ENCODE measurements at places on chromosomes 4 and X. TPM values are rescaled to one million over a fixed set of nuclear protein-coding genes. Genes with fewer than 3 reads are reported as not detected.

Gene NXF2B
- not detected for polyA plus RNA-seq

Gene C4orf50
- polyA plus RNA-seq, result not detected

Gene TDO2
- not detected for polyA plus RNA-seq

Gene VSIG4
- polyA plus RNA-seq, result not detected

Gene TLR10
- polyA plus RNA-seq, result not detected

Gene GNRHR
- polyA plus RNA-seq, result 0.05 TPM

- peak; percentile 1 for DNase-seq
These were observed 161.5 kb downstream of the PPARGC1A start for GRCh38 chr4:23728393-23728792.

DNA sequence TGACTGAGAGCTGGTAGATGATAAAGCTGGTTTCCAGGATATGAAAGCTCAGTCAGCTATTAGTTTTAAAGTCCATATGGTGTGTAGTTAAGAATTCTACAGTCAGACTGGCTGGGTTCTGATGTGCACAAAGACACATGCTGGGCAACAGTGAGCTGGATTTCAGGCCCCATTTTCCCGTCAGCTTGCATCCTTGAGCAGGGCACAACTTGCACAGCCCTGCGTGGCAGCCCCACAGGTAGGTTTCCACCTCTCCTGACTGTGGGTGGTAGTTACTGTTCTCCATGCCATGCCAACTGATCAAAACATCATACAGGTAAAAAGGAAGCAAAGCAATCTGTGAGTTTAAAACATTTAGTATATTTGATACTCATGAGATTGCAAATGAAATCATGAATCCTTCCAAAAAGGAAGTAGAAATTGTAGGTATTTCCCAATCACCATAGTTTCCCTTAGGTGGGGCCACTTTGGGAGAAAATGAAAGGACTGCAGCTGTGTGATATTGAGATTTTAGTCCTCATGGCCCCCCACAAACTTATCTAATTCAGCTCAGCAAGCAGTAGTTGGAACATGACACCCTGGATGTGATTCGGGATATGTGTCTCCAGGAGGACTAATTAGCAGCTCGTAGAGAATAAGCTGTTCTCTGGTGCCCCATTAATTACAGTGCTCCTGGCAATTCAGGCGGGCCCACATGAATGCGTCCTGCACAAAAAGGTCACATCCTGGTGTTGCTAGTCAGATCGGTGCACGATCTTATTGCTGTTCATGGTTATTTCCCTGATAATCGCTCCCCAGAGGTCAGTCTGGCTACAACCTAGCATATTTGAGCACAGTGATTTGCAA is 42.4 kb upstream of the NOCT start:
- no peak for DNase-seq

DNA sequence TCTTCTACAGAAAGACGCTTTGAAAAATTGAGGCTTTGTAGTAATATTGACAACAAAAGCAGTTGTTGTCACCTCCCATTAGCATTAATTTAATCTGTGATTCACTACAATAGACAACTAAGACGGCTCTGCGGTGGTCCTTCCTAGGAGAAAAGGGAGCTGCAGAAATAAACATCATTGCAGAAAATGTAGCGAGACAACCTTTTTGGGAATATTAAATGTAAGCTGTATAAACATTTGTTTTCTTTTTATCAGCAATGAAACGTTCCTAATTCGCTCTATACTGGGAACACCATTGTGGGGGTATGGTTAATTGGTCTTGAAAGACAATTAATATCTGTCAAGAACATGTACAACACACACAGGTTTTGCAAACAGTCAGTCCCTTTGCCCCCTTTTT is 583.3 kb upstream of the TENM3 start:
- no peak for DNase-seq

DNA sequence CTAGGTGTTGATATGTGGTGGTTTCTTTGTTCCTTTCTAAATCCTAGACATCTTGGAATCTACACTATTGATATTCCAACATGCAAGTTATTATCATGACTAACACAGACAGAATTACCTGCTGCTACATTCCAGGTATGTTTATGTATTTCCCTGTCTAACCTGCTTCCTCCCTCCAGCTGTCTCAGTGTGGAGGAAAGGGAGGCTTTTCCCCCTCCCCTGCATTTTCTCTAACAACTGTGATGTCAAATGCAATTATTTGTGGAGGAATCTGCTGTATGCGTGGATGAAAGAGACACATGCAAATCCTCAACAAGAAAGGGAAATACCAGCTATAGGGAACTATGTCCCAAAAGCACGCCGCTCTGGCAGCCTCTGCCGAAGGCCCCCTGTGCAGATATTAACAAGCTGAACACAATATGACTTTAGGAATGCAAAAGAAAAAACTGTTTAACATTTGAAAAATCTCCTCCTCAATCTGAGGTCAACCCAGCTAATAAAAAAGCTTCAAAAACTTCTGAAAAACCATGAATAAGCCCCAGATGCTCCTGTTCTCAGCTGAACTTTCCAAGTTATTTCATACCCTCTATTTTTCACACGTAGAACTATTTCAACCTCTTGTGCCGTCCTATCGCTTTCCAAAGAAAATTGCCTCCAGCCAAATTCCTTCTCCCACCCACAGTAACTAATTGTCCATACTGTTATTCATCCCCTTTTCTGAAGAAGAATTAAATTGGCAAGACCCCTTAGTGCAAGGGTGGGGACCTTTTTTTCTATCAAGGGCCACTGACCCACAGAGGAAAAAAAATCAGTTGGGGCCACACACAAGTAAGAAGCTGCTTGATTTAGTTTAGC is 225.1 kb upstream of the GPC4 start:
- no peak for DNase-seq

DNA sequence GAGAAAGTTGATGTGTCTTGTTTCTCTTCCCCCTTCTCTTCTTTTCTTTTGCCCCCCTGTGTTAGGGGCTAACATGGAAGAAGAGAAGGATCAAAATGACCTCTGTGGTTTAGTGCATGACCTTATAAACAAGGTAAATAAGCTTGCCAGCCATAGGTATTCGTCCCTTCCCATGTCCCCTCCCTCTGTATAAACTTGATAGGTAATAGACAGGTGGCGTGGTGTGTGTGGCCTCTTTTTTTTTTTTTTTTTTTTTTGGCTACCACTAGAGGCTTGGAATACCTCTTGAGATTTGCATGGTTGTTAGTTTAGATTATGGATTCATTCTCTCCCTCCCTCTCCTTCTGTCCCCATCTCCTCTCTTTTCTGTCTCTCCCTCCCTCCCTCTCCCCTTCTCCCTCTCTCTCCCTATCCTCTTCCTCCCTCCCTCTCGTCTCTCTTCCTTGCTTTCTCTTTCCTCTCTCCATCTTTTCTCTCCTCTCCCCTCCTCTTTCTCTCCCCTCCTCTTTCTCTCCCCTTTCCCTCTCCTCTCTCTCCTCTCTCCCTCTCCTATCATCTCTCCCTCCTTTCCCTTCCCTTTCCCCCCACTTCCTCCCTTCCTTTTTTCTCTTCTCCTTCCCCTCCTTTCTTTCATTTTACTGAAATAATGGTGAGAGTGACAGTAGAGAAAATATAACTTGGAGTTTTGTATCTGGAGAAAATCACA is 134.4 kb downstream of the AFF1 start:
- no peak for DNase-seq

DNA sequence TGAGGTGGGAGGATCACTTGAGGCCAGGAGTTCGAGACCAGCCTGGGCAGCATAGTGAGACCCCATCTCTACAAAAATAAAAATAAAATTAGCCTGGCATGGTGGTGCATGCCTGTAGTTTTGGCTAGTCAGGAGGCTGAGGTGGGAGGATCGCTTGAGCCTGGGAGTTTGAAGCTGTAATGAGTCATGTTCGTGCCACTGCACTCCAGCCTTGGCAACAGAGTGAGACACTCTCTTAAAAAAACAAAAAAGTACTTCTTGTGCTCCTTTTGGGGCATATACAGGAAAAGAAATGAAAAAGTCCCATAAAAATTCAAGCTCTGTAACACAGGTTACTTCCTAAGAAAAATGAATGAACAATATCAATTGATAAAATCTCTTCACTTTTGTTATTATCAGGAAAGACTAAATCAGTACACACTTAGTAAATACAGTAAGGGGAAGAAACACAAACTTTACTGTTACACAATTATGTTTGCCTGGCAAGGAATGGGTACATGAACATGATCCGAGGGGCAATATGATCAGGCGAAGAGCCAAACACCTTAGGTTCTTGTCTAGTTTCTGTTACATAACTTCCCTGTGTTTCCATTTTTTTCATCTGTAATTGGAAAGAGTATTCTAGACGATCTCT is 46.9 kb downstream of the CCDC158 start:
- DNase-seq, result peak; percentile 66

DNA sequence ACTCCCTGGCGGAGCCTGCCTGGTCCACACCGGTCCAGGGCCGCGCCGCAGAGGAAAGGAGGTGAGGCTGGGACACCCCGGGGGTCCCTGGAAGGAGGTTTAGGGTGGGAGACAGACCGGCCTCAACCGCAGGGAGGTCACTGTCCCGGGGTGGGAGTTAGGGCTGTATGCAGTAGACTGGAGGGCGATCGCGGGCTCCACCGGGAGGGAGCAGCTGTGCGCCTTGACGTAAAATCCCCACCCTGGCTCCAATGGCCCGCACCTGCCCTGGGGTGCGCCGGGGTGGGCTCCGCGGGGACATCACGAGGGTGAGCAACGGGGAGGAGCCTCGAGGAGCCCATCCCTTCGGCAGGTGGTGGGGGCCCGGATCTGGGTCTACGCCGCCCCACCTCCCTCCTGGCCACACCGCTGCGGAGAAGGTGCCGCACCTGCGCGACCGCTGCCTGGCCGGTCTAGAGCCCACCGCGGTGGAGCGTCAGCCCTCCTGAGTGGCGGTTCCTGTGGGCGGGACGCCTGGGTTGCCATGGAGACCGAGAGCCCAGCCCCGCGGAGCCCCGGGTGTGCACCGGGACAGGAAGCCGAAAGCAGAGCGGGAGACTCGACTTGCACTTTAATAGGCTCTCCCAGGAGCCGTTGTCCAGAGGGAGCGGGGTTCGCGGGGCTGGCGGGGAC is 105.1 kb downstream of the ADRA2C start:
- no peak for DNase-seq

GRCh38 chr4:78845472-78845871 is 69.3 kb downstream of the BMP2K start:
- DNase-seq, result no peak

- no peak for DNase-seq
These were observed 66.2 kb upstream of the PGRMC2 start for GRCh38 chr4:128353791-128354190.

- DNase-seq, result peak; percentile 89
These were observed 112.7 kb downstream of the ASMT start for GRCh38 chrX:1727531-1728027.

DNA sequence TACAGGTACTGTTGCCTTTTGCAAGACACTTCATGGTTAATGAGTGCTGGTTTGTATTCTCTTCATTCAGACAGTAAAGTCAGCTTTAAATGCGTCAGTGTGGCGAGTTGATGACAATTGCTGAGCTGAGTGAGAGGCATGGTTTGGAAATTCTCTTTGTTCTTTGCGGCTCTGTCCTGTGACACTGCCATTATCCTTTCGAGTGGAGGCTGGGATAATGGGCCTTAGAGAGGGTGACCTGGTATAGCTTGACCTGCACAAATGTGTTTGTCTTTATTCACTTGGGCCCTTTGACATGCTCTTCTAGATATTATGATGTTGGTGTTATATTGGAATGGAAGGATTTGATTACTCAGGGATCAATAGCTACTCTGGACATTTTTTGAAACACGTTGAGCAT is 208.5 kb upstream of the FAT1 start:
- DNase-seq, result no peak

DNA sequence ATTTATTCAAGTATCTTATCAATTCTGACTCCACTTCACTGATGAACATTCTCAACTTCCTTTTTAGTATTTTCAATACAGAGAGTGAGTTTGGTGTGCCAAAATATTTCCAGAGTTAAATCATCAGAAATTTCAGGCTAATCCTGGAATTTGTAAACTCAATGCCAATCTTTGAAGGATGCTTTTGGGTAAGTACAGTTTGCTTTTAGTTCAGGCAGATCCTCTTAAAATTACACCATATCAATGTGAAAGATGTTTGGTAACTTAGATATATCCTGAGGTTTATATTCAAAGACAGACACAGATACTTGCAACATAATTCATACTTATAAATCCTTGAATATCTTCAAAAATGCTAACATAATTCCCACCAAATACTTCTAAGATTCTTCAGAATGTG is 76.0 kb upstream of the FAM47B start:
- DNase-seq, result no peak

DNA sequence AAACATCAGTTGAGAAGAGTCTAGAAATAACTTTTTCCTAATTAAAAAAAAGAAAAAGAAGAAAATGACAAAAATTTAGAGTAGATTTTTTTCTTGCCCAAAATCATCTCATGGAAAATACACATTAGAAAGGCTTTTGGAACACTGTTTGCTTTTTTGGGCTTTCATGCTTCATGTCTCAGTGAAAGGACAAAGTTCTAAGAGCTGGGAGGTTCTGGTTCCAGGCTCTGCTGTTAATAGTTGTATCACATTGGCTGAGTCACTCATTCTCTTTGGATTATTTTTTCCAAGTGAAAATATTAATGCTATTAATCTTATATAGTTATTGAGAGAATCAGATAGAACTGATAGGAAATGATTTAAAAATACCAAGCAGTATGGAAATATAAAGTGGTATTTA is 32.9 kb upstream of the ETNPPL start:
- no peak for DNase-seq

DNA sequence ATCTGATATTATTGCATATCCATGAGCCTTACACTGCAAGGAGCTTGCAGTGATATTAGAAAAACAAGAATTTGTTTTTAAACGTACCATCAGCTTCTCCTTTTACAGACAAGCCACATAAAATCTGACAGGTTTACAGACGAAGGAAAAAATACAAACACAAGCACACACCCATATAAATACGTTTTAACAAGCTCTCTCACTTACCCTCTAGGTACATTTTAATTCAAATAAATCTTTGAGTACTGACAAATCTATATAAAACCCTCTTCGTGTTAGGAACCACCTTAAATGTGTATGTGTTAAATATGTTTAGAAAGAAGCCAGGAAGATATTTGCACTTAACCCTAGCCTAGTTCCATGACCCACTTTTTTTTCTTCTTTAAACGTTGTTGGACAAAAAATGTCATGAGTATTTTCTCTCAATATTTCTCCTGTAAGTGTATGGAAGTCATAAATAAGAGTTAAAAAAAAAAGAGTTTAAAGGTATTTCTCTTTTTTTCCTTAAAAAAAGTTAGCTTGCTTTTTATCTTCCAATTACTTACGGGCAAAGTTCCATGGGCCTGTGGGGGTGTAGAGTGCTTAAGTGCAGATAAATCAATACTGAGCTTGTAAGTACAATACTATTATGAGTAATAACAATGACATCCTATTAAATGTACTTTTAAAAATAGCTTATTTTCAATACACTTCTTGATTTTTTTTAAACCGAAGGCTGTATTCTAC is 1.5 kb downstream of the ARAP2 start:
- no peak for DNase-seq

DNA sequence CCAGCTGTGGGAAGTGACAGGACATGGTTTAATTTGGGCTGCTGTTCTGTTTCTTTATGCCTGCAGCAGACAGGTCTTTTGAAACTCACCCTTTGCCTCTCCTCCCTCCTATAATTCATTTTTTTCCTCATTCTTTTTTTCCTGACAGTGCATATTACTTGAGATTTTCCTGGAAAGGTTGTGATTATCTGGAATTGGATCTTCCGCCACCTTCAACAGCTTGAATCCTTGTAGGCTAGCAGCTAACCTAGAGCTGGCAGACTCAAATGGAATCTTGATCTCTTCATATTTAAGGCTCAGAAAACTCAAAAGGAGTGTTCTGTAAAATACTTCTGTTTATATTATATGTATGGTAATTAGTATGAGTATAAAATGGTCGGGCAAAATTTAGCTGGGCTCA is 49.3 kb upstream of the CLCN4 start:
- no peak for DNase-seq

- DNase-seq, result peak; percentile 23
These were observed 38.8 kb upstream of the BEX4 start for GRCh38 chrX:103175944-103176753.

- DNase-seq, result peak; percentile 24
These were observed 17.5 kb downstream of the PALLD start for GRCh38 chr4:168514249-168514852.

Measured in mammary epithelial cell (primary cell).